ENCODE measurements at places on chromosomes 2 and 18.

DNA sequence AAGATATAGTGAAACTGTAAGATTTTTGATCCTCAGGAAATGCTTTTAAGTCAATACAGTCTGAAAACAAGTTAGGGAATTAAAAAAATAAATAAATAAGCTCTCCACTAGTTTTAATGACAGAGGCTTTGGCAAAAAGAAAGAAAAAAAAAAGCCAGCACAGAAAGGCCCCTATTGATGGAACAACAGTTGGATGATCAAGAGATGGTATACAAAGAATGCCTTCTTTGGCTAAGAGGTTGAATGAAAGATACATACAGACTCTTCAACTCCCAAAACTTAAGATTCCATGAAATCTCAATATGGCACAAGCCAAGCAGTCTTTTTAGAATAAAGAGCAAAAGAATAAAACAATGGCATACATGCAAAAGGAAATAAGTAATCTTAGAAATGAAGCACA, 64.0 kb upstream of the GALNT5 start:
- no peak for DNase-seq

GRCh38 chr2:113058411-113058994, 495 bp upstream of the IL36RN start:
- no peak for DNase-seq

DNA sequence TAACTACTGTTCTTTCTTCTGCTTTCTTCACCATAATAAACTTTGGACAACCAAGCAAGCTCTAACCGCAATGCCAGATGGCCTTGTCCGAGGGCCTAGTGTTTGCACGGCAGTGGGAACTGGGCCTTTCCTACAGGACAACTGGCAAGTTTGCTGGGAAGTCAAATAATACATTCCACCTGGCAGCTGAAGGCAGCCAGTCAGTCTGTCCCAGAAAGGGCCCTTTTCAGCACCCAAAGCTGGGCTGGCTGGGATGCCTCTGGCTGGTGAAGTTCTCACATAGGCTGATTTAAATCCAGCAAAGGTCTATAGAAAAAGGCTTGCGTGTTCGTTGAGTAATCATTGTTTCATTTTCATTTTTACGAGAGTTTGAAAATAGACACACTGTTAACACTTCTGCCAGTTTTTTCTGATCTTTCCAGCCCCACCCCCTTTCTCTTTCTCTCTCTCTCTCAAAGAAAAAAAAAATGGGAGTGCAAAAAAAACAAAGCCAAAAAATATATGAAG, 110.0 kb upstream of the EPAS1 start:
- no peak for DNase-seq

DNA sequence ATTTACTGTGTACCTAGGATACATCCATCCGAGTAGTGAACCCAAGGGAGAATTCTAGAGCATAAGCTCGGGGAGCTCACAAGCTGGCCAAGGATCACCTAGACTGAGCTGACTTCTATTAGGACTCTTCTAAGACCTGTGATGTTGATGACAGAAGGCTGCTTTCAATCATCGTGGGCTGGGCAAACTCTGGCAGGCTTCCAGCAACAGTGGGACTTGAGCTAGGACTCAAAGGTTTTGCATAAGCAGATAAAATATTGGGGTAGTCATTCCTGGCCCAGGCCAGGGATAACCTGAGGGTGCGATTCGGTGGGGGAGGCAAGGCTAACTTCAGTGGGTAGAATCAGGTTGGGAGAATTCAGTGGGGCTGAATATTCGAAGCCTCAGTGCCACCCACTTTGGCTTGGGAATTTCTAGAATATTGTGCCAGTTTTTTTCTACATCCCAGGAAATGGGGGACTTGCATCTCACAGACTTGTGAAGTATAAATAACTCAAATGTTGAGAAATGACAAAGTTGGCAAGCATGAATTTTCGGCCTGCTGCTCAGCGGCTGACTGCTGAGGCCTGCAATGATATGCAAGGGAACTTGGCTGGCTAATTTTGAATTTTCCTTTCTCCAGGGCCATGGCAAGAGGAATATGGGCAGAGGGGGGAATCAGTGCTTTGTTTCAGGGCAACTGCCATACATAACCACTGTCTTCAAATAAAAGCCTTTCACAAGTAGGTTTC, 274.3 kb downstream of the PRKCE start:
- no peak for DNase-seq

DNA sequence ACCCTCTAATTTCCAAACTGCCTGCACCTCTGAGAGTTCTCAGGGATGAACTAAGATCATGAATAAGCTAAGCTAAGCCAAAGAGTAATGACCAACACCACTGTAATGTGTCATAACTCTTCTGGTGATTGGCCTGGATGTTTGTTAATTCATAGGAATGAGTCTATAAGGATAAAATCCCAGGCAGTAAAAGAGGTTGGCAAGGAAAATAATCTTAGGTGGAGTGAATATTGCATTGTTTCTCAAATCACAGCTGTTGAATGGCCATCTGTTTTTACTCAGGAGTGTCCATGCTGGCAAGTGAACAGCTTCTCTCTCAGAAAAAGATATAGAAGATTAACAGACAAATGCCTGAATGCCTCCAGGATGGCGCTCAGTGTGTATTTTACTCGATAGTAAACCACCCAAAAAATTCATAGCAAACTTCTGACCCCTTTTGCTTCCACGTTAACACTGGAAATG, 60.8 kb upstream of the GLS start:
- no peak for DNase-seq

GRCh38 chr2:109373791-109374547, 239.8 kb downstream of the SEPTIN10 start:
- DNase-seq, result no peak

- no peak for DNase-seq
These were observed 65.2 kb downstream of the RBBP8 start for GRCh38 chr18:22998344-22998743.

GRCh38 chr2:193303464-193303863, 1108.7 kb upstream of the TMEFF2 start:
- no peak for DNase-seq

GRCh38 chr2:84832772-84833461, 48.0 kb downstream of the TRABD2A start:
- DNase-seq, result no peak

DNA sequence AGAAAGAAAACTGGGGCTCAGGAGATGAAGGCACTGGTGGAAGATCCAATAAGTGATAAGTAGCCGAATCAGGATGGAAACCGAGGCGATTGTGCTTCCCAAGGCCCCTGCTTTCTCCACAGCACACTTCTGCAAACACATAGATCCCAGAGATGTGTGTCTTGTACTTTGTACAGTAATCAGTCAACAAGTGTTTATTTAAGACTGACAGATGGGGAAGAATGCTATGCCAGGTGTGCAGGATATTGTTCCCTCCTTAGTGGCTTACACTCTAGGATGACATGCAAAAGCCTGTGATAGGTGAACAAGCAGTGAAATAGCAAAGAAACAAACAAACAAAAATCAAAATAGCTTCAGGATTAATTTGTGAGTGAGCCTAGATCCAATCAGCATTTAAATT, 116.6 kb downstream of the ACTR3 start:
- DNase-seq, result no peak

- DNase-seq, result no peak
These were observed 277.6 kb downstream of the ZEB2 start for GRCh38 chr2:144242311-144242710.

- no peak for DNase-seq
These were observed 29.5 kb upstream of the ODC1 start for GRCh38 chr2:10477443-10478297.

- no peak for DNase-seq
These were observed 107.0 kb downstream of the NAB1 start for GRCh38 chr2:190755772-190756415.

GRCh38 chr2:170310876-170311502, 133.0 kb downstream of the MYO3B start:
- no peak for DNase-seq

- DNase-seq, result no peak
These were observed 893.2 kb upstream of the CRIM1 start for GRCh38 chr2:35462226-35462998.

GRCh38 chr2:236968101-236968879, 117.4 kb upstream of the COPS8 start:
- DNase-seq, result no peak

- no peak for DNase-seq
These were observed 2.9 kb upstream of the TNP1 start for GRCh38 chr2:216862628-216863398.

- DNase-seq, result no peak
These were observed 128.0 kb upstream of the GYPC start for GRCh38 chr2:126527836-126528490.

GRCh38 chr18:13271302-13271911, 52.8 kb downstream of the LDLRAD4 start:
- no peak for DNase-seq

DNA sequence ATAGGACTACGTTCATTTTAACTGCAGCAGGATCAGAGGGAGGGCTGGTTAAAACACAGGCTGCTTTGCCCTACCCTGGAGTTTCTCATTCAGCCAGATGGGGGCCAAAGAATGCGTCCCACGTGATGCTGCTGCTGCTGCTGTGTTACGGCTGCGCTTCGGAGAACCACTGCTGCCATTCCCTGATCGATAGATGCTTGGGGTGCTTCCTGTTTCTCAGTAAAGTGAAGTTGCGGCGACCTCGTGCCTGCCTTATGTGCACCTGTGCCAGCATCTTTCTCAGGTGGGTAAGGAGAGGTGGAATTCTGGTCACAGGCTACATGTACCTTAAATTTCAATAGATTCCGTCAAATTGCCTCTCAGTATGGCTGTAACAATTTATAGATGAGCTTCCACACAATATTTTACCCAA, 24.7 kb upstream of the TOGARAM2 start:
- no peak for DNase-seq

GRCh38 chr2:188845692-188846091, 128.5 kb upstream of the COL3A1 start:
- no peak for DNase-seq

GRCh38 chr18:57188851-57189557, 42.1 kb downstream of the BOD1L2 start:
- DNase-seq, result no peak

DNA sequence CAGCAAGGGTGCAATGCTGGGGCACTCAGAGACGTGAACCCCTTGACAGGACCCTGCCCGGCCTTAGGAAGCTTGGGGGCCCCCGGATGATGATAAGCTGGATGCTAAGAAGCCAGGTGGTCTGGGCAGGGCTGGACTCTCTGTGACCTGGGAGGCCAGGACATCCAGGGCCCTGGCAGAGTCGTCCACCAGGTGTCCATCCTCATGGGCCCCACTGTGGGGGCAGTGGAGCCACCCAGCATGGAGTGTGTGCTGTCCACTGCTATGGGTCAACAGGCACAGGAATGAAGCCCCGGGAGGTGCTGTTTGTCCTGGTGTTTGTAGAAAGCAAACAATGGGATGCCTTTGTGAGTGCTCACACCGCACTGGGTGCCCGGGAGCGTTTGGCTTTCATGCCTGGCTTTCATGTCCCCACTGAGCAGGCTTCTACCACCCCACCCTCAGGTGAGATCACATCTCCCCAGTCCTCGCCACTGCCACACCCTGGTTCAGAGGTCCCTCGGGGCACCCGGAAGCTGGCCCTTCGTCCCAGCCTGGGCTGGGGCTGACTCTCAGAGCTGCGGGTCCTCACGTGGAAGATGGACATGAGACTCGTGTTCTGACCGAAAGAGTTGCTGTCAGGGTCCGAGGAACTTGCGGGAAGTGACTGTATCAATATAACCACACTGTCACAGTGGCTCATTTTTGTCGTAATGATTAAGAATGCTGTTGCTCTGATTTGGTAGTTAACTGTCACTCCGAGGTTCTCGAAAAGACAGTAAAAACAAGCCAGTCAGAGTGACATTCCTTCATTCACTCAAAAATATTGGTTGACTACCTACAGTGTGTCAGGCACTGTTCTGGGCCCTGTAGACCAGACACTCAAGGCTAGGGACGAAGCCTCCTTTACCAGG, 53.3 kb downstream of the INHBB start:
- DNase-seq, result no peak

DNA sequence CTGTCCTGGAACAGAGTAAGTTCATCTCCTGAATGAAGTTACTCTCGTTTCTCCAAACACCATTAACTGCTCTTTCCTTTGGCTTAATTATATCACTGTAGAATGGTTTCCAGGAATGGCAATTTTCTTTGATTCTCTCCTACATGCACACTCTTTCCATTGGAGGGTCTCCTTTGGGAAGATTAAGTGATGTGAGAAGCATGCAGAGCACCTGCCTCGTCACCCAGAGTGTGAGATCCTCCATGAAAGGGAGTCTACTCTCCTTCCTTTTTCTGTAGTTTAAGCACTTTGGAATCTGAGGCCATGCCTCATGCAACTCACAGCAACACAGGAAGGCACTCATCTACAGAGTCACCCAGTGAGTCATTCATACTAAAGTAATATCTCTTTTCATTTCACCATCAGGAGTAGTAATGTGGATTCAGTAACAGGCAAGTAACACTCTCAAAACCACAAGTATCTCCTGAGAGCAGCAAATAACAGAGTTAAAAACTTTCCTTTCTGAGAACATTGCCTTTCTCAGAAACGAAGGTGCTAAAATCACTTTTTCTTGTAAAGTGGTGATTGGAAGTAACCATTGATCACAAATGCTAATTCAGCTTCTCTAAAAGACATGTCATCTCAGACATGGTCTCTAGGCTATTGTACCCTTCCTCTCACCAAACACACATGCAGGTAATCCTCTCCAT, 52.8 kb upstream of the IL1RL1 start:
- no peak for DNase-seq

DNA sequence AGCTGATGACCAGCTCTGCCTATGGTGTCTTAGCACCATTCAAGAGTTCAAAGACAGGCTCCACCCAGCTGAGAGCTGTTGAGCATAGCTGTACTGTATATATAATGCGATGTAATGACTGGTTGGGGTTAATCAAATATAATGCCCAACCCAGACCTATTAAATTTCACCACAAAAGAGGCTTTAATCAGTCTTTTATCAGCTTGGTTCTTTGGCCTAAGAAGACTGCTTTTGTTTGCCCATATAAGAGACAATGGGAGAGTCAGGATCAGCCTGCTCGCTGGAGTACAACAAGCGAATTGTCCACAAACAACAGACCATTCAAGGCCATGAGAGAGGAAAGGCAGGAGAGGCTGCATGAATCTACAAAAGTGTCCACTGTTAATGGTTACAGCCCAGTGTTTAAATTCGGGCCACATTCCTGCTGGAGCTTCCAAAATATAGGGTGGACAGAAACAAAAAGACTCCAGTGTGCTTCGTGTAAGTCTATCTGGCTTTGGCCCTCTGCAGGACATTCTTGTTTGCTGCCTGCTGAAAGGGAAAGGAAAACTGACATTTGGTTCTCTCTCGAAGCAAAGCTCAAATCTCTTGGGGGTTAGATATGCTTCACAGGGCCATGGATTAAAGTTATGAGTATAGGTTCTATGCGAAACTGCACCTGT, 299.0 kb upstream of the FBXO11 start:
- peak; percentile 31 for DNase-seq

- DNase-seq, result no peak
These were observed 84.9 kb downstream of the PDCL3 start for GRCh38 chr2:100647709-100648108.
